ENCODE measurements at places on chromosomes 5 and 9.

GRCh38 chr9:12923468-12924009 is 148.7 kb downstream of the LURAP1L start:
- DNase-seq, result peak; percentile 97

- DNase-seq, result no peak
Observed at GRCh38 chr5:58998544-58998943, 415.7 kb downstream of the RAB3C start.

DNA sequence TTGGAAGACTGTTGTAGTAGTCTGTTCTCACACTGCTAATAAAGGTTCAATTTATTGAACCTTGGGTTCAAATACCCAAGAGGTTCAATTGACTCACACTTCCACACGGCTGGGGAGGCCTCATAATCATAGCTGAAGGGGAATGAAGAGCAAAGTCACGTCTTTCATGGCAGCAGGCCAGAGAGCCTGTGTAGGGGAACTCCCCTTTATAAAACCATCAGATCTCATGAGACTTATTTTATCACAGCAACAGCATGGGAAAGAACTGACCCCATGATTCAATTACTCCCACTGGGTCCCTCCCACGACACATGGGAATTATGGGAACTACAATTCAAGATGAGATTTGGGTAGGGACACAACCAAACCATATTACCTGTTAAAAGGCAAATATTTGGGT is 268.2 kb downstream of the TMEM167A start:
- DNase-seq, result no peak

- DNase-seq, result no peak
Observed at GRCh38 chr9:89536145-89536574, 38.2 kb upstream of the SEMA4D start.

DNA sequence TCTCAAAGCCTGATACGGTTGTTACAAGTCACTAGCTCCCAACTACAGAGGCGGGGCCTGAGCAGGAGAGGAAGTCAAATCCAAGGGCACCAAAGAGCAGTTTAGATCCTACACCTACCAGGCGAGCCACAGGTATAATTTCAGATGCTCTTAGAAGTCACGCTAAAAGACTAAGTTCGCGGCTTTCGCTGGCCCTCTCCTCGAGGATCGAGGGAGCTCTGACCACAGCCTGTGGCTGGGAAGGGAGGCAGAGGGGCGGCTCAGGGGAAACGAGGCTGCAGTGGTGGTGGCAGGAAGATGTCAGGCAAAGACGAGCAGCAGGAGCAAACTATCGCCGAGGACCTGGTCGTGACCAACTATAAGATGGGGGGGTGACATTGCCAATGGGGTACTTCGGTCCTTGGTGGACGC is 48.6 kb downstream of the SEMA4D start:
- DNase-seq, result no peak

Measured in EH (cell line).